Stimulated activated CD8-positive, alpha-beta memory T cell treated with anti-CD3 and anti-CD28 coated beads, Interleukin-7, amount 100 ng/mL, for 1 hour (primary cell): ENCODE measurements at places on chromosomes 16 and 17.

- DNase-seq = no peak
These were observed 1.3 kb downstream of the NETO2 start for GRCh38 chr16:47142486-47142820.

GRCh38 chr17:9905902-9906301, 831 bp upstream of the RCVRN start:
- DNase-seq = no peak

DNA sequence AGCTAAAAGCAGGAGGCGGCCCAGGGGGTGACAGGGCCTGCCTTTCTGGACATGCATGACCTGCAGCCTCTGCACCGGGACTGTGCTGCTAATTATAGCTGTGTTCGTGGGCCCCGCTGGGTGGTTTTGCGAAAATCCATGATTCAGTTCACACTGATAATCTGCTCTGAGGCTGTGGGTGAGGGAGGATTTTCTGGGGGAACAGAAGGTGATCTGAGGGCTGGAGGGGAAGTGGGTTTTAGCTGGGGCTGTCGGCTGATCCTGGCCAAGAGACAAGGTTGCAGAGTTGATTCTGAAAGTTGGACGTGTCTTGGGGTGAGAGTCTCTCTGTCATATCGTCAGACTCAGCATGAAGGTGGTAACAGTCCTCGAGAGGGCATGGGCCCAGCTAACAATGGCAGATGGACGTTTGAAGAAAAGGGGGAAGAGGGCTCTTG, 187.5 kb upstream of the ZNF469 start:
- no peak for DNase-seq

DNA sequence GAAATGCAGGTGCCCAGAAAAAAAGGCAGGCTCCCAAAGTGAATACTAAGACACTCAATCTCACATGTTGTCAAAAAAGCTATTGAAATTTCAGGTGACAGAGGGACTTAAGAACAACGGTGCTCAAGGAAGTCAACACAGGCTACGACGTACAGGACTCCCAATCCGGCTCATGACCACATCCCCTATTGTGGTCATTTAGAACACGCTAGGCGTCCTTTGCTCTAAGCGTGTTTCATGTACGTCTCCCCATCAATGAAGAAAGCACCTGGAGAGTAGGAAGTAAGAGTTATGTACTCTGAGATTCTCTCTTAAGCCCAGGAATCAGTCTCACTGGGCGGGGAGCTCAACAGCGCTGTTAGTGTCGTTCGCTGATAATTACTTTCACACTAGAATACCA, 94.1 kb downstream of the MRM3 start:
- no peak for DNase-seq

- peak; percentile 23 for DNase-seq
These were observed 2.4 kb downstream of the SERPINF1 start for GRCh38 chr17:1764284-1764683.

DNA sequence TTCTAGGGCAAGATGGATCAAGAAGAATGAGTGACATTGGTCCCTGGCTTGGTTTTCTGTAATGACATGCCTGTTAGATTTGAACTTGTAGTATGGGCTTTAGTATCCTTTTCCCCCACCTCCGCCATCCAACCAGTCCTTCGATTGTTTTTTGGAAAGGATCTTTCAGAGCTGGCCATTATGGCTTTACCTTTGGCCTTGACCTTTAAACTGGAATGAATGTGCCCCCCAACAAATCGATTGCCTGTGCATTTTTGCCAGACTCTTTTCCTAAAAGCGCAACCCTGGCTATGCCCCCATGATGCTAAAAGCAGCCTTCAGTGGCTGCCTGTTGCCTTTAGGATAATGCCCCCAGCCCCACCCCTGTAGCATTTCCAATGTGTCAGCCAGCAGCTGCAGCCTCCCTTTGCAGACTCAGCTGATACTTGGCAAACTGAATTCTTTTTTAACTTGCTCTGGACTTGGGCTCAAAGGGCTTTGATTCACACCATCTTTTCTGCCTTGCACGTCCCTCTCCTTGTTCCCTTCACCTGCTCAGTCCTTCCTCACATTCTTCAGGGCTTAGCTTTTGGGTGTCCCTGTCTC, 4.0 kb downstream of the GPRC5C start:
- DNase-seq = no peak

DNA sequence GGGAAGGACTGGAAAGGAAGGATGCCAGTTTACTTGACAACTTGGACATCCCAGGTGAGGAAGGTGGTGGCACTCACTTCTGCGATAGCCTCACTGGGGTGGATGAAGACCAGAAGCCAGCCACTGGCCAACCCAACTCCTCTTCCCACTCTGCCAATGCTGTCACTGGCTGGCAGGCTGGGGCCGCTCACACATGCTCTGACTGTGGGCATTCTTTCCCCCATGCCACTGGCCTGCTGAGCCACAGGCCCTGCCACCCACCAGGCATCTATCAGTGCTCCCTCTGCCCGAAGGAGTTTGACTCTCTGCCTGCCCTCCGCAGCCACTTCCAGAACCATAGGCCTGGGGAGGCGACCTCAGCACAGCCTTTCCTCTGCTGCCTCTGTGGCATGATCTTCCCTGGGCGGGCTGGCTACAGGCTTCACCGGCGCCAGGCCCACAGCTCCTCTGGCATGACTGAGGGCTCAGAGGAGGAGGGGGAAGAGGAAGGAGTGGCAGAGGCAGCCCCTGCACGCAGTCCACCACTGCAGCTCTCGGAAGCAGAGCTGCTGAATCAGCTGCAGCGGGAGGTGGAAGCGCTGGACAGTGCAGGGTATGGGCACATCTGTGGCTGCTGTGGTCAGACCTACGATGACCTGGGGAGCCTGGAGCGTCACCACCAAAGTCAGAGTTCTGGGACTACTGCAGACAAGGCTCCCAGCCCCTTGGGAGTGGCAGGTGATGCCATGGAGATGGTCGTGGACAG, 4.5 kb downstream of the ZNF646 start:
- DNase-seq = no peak

- no peak for DNase-seq
These were observed 134.4 kb downstream of the C16orf95 start for GRCh38 chr16:87182759-87183158.

- DNase-seq = no peak
These were observed 9.0 kb downstream of the TMEM92 start for GRCh38 chr17:50283246-50283645.

DNA sequence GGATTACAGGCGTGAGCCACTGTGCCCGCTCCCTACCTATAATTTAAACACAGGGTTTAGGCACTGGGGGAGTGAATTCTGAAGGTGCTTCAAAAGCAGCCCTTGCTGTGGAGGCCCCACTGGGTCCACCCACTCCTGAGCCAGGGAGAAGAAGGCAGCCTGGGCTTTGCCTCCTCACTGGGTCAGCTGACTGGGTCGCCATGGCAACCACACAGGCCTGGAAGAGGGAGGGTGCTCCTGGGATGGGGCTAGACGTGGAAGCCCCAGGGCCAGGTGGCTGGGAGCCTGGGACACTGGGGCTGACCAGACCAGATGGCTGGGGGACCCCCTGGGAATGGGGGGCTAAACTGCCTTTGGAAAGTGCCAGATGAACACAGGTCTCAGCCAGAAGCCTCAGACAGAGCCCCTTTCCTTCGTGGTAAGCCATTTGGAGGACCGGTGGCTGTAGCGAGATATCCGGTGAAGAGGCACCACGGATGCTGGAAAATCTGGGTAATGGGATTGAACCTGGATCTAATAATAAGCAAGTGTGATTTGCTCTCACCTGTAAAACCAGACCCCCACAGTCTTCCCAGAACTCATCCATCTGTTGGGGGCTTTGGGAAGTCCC, 32.9 kb downstream of the TRARG1 start:
- no peak for DNase-seq

DNA sequence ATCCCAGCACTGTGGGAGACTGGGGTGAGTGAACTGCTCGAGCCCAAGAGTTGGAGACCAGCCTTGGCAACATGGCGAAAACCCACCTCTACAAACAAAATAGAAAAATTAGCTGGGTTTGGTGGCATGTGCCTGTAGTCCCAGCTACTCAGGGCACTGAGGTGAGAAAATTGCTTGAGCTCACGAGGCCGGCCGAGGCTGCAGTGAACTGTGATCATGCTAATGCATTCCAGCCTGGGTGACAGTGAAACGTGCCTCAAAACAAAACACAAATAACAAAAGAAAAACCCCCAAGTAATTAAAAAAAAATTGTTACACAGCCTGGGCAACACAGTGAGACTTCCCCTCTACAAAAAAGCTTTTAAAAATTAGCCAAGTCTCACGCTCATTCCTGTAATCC, 5.0 kb downstream of the CCDC47 start:
- DNase-seq = no peak

DNA sequence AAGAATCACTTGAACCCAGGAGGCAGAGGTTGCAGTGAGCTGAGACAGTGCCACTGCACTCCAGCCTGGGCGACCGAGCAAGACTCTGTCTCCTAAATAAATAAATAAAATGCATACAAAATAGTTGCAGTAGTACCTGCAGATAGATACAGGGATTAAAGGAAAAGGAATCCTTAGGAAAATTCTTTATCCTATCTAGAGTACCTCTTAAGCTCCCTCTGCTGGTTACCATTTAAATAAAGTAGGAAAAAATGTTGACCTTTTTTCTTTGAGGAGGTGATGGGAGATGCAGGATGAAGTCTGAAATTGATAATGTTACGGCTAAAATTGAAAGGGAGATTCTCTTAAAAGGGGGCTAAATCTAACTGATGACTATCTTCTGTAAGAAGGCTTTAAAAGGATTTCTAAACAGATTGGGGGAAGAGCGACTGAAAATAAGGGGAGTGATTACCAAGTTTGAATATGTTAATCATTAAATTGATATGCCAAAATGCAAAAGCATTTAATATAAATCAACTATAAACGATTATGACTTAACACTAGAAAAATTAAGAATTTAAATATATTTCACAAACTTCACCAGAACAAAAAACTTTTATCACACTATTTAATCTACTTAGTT, 29.4 kb downstream of the C16orf87 start:
- no peak for DNase-seq

GRCh38 chr16:23893986-23894385, 58.2 kb downstream of the PRKCB start:
- DNase-seq = no peak

- DNase-seq = no peak
These were observed 12.5 kb downstream of the CARD14 start for GRCh38 chr17:80182118-80182844.

DNA sequence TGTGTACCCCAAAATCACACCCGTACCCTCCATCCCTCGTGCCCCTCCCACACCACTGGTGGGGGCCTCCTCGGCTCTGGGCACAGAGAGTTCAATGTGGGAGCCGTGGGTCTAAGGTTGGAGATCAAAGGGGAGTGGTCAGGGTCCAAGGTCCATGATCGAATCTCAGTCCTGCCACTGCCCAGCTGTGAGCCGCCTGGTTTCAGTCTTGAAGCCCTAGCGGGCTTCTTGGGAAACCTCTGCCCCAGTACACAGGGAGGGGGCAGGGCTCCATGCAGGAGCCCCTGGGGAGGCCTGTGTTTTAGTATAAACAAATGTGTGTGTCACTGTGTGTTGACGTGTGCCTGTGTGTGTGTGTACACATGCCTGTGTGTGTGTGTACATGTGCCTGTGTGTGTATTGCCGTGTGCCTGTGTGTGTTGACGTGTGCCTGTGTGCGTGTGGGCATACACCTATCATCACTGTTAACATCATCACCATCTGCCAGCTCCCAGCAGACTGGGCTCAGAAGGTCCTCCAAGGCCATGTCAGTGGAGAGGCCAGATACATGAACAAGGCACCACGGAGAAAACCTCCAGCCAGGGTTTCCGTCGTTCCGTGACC, 26.5 kb upstream of the ZNF469 start:
- DNase-seq = no peak

DNA sequence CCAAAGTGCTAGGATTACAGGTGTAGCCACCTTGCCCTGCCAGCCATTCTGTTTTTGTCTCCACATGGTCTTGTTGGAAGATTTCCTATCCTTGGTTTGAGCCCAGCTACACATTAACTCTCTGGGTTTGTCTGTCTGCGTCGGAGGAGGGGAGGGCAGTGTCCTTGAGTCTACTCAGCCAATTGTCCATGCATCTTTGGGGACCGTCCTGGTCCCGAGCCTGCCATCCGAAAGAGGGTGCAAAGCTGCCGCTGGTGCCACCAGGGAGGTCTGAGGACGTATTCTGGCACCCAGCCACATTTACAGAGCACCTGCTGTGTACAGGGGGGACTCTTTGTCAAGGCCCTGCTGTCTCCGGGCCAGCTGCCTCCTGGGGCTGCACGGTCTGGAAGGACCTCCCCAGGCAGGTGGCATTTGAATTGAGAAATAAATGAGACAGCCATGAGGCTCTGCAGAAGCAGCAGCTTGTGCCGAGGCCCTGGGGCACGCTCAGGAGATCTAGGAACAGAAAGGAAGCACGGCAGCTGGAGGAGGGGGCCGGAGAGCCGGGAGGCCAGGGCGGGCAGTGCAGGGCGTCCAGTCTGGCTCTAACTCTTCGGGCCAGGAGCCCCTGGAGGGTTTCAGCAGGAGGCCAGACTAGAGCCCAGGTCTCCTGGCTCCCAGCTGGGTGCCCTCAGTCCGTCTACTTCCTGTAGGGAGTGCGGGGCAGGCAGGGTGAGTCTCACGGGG, 1.5 kb downstream of the CYBA start:
- DNase-seq = no peak

DNA sequence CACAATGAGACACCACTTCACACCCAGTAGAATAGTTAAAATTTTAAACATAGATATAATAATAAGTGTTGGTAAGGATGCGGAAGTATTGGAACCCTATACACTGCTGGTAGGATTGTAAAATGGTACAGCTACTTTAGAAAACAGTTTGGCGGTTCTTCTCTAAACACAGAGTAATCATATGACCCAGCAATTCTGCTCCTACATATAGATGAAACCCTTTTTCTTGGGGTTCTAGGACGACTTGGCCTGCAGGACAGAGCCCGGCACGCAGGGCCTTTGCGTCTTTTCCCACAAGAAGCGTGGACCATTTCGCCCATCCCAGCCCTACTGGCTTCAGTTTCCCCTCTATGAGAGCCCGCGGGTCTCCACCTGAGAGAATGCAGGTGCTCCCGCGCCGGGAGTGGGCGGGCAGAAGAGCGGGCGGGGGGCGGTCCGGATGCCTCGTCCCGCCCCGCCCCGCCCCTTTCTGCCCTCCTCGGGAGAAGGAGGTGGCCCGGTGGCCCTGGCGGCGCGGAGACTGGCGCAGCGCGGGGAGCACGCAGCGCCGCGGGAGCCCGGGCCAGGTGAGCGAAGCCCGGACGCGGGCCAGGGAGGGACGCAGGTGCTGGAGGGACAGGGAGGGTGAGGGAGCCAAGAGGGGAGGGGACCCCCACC, at the start of gene SDR42E2:
SDR42E2 (plus strand) TSS at position 508 of the 657 bp plus-strand sequence. CDS start 3,077 bp downstream, outside the sequence.
- peak; percentile 7 for DNase-seq

GRCh38 chr16:12501707-12502457, 301.8 kb downstream of the CPPED1 start:
- no peak for DNase-seq

GRCh38 chr17:4706121-4706520, 2.2 kb upstream of the PELP1 start:
- no peak for DNase-seq
